ENCODE measurements at places on chromosomes 12 and 14.

- DNase-seq = no peak
These were observed 11.9 kb downstream of the CDC42BPB start for GRCh38 chr14:103045371-103045869.

GRCh38 chr12:6106218-6106617 lies 18.3 kb downstream of the VWF start:
- no peak for DNase-seq

- no peak for DNase-seq
These were observed 142.4 kb upstream of the SLC16A7 start for GRCh38 chr12:59453475-59453874.

DNA sequence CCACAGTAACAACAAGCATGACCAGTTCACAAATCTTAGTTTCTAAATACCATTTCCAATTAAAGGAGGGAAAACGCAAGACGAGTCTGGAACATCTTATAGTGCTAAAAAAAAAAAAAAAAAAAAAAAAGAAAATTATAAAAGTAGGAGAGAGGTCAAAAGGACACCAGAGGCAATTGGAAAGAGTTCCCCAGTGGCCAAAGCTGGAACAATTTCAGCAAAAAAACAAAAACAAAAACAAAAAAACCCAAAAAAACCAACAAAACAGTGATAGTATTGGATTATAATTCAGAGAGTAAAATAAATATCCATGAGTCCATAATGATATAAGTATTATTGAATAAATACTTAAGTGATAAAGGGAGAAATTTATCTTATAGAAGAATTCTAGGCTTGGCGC lies 10.3 kb upstream of the NAP1L1 start:
- no peak for DNase-seq

- DNase-seq = peak; percentile 79
These were observed 2.3 kb upstream of the SPATS2 start for GRCh38 chr12:49364989-49365388.

- DNase-seq = no peak
These were observed 51.1 kb downstream of the ITPK1 start for GRCh38 chr14:93064411-93065271.

DNA sequence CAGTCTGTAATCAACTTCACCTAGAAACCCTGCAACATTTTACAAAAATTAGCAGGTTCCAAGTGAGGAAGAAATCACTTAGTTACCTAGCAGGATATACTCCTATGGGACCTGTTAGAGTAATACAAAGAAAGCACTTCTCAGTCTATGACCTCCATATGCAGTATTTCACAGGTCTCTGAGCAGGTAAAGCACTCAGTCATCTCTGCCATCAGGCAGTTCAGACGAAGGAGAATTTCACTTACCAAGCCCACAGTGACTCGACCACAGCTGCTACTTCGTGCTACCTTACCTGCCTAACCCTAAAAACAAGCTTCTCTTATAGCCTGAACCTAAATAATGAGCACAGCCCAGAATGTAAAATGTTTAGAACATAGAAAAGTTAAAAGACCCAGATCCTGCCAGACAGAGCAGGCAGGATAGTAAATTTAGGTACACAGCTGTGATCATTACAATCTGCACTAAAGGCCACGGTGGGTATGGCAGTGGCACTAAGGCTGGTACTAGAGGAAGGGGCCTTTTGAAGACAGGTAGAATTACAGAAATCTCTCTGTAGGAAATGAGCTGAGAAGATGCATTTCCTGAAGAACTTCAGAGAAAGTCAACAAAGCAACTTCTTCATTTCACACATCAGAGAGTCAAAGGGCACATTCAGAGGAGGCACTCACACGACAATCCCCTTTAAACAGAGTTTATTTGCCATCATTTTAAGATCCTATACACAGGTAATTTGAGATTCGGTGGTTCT lies 35.7 kb downstream of the DCAF5 start:
- no peak for DNase-seq

DNA sequence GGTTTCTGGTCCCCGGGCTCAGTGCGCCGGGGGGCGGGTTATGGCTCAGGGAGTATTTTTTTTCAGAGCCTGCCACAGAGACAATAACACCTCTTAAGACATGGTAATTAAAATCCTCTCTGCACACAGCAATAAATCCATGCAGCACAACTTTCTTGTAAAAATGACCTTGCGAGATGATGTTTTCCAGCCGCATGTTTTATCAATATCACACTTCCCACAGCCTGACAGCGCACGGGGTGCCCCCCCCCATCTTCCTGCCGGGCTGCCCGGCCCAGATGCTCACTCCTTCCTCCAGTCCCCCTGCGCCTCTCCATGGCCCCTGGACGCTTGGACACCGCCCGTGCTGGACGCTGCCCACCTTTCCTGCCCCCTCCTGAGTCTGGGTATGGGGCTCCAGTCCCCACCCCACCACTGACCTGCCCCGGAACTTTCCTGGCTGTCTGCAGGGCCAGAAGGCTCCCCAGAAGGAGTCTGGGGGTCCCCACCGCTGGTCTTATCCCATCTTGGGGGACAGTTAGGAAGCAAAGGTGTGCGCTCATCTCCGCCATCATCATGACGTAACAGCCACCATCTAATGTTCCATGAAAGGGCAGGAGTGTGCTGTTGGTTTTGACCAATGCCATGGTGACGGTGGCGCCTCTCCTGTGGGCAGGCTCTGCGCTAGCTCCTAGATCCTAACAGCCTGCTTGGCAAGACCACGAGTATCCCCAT lies 182.9 kb downstream of the KIF26A start:
- no peak for DNase-seq

GRCh38 chr12:129200576-129200975 lies 347.3 kb downstream of the GLT1D1 start:
- no peak for DNase-seq

DNA sequence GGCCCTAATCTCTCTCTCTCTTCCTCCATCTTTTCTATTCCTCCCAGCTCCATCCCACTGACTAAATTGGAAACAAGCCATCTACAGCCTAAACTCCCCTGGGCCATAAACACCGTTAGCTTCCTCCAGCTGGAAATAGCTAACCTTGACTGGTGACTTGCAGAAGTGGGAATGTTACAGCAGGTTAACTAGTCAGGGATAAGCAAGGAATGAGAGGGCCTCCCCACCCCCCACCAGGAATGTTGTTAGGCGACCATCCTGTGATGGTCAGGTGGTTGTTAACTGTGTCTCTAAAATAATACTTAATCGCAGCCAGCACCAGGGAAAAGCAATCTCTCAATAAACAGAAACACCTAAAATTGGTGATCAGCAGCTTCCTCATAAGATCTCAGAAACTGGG lies 40.8 kb downstream of the MIS18BP1 start:
- DNase-seq = no peak

DNA sequence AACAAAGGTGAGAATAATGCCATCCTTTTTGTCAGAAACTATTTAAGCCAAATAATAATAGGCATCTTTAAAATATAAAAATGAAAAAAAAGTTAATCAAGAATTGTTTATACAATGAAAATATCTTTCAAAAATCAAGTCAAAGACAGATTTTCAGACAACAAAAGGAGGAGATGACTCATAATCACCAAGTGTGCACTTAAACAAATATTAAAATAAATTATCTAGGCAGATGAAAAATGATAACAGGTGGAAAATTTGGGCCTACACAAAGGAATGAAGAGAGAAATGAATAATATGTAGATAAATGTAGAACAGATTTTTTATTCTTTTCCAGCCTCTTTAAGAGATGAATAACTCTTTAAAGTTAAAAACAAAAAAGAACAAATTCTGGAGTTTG lies 250.0 kb upstream of the PLEKHG7 start:
- DNase-seq = no peak

DNA sequence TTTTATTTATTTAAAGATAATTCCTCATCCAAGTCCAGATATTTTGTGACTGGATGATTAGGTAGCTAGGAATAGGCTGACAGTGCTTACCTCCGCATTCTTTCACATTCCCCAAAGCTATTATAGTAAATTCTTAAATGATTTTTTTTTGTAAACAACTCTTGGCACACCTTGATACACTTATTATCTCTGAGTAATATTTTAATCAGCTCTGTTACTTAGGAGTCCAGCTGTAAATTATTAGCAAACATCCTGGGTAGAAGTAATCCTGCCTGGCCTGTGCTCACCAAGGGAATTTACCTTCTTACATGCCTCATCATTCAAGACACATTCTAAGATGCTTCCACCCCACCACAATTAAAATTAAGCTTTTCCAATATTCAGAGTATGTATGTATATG lies 186.1 kb downstream of the SLC2A13 start:
- no peak for DNase-seq

- DNase-seq = no peak
These were observed 4.9 kb upstream of the KLHL33 start for GRCh38 chr14:20440882-20441281.

- no peak for DNase-seq
These were observed 62.1 kb downstream of the ZFC3H1 start for GRCh38 chr12:71601546-71601945.

GRCh38 chr14:95232894-95233584 lies 75.7 kb upstream of the DICER1 start:
- DNase-seq = no peak

DNA sequence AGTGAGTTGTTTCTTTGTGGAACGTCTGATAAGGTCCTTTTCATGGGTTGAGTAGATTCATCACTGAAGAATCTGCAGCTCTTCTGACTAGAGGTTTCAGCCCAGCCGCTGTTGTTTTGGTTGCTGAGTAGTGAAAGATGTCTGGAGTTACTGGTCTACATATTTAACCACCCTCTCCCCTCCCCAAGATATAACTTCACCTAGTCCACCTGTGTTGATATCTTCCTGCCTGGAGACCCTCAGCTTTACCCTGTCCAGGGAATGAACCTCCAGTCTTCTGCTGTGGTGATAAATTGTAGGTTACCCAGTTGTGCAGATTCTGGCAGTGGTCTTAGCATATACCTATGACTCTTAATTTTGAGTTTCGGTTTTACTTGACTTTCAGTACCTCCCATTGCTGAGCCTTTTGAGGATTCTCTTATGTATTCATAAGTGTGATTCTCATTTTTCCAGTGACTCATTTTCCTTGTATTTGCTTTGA lies 62.9 kb downstream of the CCDC91 start:
- DNase-seq = no peak

DNA sequence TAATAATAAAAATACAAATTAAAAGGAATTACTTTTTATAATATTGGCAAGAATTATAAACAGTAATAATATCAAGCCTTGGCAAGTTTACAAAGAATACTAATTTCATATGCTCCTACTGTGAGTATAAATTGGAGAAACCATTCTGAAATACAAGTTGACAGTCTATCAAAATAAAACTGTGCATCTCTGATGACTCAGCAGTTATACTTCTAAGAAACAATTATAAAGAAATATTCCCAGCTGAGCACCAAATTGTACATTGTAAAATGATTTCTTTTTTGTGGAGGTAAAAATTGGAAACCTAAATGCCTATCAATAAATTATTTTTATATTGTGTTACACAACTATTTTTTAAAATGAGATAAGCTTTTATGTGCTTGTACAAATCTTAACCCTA lies 35.5 kb upstream of the KCNC2 start:
- no peak for DNase-seq

- DNase-seq = no peak
These were observed 13.7 kb downstream of the TRMT61A start for GRCh38 chr14:103542605-103543088.

GRCh38 chr14:90061685-90062126 lies at the start of gene KCNK13:
Gene KCNK13, plus strand, starts transcription at chr14:90061994. Its CDS starts 212 bp downstream, at chr14:90062206.
- DNase-seq = no peak

DNA sequence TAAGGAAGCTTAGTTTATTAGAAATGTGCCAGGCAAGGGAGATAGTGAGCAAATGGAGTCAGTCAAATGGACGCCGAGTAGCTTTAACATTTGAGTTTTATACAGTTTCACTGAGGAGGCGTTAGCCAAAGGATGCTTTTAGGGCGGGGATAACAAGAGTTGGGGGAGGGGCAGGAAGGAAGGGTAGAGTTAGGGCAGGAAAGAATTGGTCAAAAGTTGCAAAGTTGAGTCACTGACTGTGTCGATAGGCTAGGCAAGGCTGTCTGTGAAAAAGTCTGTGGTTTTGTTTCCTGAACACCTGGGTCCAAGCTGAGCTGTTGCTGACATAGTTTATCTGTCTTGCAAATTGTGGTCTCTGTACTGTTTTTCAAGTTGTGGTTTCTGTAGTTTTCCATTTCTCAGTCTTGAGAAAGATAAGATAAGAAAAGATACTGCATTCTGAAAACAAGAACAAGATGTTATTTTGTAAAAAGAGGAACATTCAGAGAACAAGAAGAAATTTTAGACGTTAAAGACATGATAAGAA lies 62.6 kb upstream of the RESF1 start:
- peak; percentile 23 for DNase-seq

DNA sequence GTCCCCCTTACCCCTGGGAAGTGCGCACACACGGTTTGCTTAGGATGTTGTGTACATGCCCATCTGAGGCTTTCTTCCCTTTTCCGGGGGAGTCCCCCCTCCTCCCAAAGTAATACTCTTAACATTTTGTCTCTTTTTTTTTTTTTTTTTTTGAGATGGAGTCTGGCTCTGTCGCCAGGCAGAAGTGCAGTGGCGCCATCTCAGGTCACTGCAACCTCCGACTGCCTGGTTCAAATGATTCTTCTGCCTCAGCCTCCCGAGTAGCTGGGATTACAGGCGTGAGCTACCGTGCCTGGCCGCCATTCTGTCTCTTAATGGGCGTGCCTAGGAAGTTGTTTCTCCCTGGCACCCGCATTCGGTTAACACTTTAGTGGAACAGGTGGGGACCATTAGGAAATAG lies 4.5 kb upstream of the GMFB start:
- DNase-seq = no peak

DNA sequence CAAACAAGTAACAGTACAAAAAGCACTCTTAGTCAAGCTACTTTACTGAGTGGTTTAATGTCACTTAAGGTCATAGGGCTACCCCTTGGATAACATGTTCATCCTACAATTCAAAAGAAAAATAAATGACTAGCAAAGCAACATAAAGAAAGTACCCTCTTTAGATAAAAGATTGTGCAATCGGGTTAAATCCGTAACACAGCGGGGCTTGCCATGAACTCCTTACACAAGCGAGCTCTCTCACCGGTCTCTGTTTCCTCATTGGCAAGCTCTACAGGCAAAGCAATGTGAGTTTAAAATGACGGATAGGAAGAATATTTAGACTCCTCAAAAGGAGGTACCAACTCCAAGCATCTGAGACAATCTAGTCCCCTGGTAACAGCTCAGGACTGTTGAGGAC lies 140.6 kb downstream of the EGLN3 start:
- DNase-seq = no peak

DNA sequence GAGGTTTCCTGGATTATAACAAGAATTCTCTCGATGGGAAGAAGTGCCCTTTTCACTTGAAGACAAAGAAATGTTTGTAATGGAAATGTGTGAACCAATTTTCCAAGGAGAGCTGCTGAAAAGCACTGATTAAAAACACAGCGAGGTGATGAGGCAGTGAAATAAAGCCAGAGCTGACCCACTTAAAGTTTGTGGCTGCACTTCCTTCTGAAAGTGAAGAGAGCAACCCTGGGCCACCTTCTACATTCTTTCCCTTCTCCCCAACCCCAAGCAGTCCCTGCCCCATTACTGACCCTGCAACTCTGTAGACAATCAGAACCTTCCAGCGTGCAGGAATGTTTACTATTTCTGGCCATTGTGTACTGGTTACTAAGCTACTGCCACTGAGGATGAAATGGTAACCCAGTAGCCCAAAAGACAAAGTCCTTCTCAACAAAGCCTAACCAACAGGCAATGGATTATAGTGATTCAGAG lies 173.9 kb downstream of the TTC7B start:
- DNase-seq = no peak

- no peak for DNase-seq
These were observed 18.8 kb upstream of the MAGOHB start for GRCh38 chr12:10632226-10632625.
